Cerebellar nuclear complex (tissue), 1 donor: ENCODE measurements at places on chromosomes 7 and 10.

GRCh38 chr7:131385039-131385605 is 57.4 kb downstream of the MKLN1 start:
- DNase-seq: no peak

DNA sequence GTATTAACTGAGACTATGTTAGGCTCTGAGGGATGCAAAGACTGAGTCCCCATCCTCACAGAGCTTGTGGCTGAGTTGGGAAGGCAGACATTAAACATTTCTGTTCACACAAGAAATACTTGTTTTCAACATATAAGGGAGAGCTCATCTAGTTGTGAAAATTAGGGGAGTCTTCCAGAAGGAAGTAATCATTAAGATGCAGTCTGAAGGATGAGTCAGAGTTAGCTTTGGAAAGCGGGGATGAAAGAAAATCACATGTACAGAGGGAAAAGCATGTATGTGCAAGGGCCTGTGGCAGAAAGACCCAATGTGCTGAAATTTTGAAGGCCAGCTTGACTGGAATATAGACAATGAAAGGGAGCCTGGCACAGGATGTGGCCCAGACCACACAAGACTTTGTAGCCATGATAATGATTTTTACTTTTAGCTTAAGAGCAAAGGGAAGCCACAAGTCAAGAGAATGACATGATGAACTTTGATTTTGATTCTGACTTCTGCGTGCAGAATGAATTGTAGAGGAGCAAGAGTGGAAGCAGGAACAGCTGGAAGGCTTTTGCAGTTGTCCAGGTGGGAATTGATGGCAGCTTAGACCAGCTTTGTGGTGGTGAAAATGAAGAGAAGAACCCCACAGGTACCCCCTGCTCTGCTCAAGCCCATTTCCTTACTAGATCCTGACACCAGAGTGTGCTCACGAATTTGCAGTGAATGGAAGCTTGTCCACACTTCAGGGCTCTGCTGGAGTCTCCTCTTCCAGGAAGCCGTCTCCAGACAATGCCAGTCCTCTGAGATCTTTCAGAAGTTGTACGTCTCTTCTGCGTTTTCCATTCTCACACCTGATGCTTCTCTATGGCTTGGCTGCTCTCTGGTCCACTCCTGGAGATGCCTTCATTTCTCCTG is 115.6 kb downstream of the ATXN7L1 start:
- DNase-seq: no peak

- DNase-seq: no peak
Observed at GRCh38 chr7:5494320-5494682, 70.7 kb upstream of the TNRC18 start.

GRCh38 chr10:3111621-3112163 is 44.3 kb downstream of the PFKP start:
- no peak for DNase-seq

- no peak for DNase-seq
Observed at GRCh38 chr10:133046390-133046765, 41.3 kb upstream of the ADGRA1 start.

DNA sequence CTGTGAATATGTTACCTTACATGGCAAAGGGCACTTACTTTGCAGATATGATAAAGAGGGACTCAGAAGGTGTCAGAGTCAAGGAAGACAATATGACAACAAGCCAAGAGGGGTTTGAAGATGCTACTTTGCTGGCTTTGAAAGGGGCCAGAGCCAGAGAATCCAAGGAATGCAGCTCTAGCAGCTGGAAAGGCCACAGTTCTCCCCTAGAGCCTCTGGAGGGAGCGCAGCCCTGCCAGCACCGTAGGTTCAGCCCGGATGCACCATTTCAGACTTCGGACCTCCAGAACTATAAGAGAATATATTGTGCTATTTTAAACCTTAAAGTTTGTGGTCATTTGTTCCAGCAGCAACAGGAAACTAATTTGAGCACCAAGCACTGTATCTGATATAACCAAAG is 32.9 kb upstream of the WDR11 start:
- no peak for DNase-seq

- DNase-seq: no peak
Observed at GRCh38 chr10:100508691-100509150, 10.9 kb downstream of the SEC31B start.

- DNase-seq: no peak
Observed at GRCh38 chr7:43179393-43179792, 66.9 kb downstream of the HECW1 start.

DNA sequence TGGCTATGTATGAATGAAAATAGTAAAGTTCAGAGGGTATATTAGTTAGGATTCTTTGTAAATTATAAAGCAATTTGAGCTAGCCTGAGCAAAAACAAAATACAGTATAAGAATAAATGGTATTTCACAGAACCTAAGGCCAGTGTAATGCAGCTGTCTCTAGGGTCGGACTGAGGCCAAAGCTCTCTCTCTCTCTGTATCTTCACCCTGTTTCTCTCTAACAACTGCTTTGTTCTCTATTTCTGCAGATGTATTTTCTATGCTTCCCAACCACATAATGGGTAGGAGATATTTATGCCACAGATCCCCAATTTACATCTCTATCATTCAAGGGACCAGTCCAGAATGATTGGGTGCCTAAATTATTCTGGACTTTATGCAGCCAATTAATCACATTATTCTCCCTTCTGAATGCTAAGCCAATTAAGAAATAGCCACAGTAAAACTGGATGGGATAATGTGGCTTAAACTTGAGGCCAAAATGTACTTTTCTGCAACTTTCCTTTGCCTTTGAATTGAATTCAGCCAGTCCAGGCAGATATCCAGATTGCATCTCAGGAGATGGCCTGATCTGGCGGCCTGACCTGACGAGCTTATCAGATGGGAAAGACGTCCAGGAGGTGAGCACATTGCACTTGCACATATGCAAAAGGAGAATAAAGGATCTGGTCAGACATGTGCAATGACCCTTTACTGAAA is 24.6 kb upstream of the IMMP2L start:
- DNase-seq: no peak

DNA sequence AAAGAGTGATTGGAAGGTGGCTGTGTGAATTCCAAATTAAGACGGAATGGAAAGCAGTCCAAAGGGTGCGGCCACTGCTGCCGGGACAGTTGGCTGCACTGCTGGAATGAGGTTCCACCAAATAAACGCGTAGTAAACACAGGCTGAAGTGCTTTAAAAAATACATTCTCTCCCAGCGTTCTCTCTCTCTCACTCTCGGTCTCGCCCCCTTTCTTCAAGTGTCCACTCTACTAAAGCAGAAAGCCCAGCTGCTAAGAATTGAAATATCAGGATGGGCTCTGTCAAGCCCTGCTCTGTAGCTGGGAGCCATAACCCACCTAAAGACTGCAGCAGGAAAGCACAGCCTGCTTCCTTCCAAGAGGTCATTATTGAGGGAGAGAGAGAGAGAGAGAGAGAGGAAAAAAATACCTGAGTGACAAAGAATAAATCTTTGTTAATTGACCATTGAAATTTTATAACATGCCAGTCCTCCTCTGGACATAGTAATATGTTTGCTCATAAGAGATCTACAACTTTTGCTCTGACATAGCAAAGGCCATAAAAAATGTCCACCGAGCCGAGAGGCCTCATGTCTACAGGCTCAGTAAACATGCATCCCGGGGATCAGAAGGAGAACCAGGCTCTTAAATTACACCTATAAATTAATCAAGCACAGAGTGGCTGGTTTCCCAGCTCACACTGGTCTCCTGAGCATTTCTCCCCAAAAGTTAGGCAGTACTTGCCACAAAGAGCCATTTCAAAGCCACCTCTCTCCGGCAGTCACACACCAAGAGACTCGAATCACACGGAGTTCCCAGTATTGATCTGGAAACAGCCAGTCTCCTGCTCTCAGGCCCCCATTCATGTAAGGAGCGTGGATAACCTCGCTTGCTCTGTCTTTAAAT is 72.8 kb downstream of the FGFR2 start:
- no peak for DNase-seq

- DNase-seq: no peak
Observed at GRCh38 chr10:94602729-94603515, 57.3 kb downstream of the HELLS start.

- DNase-seq: no peak
Observed at GRCh38 chr10:98953251-98953650, 282.4 kb downstream of the HPSE2 start.

DNA sequence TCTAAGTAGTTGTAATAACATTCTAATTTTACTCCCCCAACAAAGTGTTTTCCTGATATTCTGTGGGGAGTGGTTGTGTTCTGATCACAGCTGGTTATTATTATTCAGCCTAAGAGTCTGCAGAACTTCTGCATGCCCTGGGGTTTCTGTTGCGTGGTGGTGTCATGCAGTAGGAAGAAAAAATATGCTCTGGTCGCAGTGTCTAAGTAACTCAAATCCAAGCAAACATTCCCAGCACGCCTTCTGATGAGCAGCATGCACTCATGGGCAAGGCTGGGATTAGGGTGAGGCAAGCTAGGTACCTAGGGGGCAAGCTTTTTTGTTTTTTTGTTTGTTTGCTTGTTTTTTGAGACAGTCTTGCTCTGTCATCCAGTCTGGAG is 112.8 kb upstream of the KMT2E start:
- no peak for DNase-seq

GRCh38 chr7:80324032-80324431 is 187.8 kb downstream of the GNAT3 start:
- DNase-seq: no peak

DNA sequence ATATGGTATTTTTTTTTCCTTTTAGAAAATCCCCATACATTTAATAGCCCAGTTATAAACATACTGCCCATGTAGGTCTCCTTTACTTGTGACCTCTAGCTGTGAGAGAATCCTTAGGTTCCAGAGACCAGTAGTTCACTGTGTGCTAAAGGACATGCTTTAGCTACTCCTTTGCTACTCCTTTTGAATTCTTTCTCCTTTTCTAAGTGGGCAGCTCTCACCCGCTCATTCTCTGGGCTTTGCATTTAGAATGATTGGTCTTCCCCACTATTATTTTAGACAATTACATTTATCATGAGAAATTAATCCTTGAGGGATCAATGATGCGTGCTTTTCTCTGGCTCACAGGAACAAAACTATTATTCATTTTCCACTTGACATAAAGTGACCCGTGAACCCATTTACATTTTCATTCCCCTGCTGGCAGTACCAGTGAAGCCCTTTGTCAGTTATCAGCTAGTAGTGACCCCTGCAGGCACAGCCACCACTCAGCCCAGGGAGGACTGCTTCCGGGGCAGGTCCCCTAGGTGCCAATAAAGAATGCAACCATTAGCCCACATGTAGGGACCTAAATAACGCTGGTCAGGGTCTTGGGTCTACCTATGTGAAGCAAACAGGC is 844.3 kb downstream of the CNTNAP2 start:
- no peak for DNase-seq

GRCh38 chr10:59633063-59633462 is 76.6 kb downstream of the SLC16A9 start:
- DNase-seq: no peak

DNA sequence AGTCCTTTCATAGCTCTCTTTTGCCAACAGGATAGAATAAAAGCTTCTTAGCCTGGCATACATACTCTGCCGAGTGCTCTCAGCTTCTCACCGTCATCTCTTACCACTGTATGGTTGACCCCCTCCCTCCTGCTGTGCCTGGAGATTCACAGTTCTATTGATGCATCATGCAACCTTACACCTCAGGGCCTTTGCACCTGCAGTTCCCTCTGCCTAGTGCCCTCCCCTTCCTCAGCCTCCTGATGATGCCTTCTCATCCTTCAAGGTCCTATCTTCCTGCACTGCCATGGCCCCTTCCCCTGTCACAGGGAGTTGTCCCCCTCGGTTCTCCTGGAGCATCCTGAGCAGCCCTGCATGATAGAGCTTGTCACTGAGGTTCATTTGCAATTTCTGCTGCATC is 81.5 kb downstream of the CDH23 start:
- DNase-seq: no peak

DNA sequence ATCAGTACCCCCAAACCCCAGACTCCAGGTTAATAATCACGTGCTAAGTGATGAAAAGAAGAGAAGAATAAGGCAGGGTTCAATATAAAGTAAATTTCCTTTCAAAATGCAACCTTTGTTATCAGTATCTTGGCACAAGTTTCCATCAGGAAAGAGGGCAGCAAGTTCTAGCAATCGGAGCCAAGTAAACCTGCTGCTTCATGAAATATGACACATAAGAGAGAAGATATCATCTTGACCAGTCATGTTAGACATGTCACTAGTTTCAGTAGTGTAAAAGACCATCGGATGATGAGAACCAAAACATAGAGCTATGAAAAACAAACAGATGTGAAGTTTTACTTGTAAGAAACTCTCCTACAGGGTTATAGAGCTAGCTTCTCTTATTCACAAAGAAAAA is 44.0 kb downstream of the AASS start:
- DNase-seq: no peak

- DNase-seq: no peak
Observed at GRCh38 chr10:45354261-45354660, 19.8 kb upstream of the ALOX5 start.

- no peak for DNase-seq
Observed at GRCh38 chr10:14560274-14560673, 214.4 kb downstream of the FAM107B start.

DNA sequence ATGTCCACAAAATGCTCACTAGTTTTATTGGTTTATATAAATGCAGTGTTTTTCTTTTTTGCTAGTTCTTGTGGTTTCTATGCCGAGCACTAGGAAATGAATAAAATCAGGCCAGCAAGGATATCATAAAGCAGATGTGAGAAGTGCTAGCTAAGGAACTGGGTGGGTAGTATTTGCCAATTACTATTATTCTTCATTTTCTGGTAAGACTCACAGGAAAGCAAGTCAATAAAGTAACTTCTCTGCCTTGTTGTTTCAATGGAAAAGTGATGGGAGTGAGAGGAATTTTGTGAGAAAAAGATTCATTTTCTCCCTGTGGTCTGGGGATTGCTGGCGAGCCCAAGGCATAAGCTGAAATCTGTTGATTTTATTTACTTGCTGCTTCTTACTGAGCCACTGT is 50.5 kb upstream of the TRIL start:
- DNase-seq: no peak

GRCh38 chr7:1590887-1591286 is 21.1 kb upstream of the PSMG3 start:
- DNase-seq: no peak

- no peak for DNase-seq
Observed at GRCh38 chr10:70331486-70332268, 47.9 kb upstream of the NPFFR1 start.

GRCh38 chr7:90774706-90775105 is 178.6 kb downstream of the CDK14 start:
- no peak for DNase-seq
